ENCODE measurements at places on chromosomes 2 and 18. TPM values are rescaled to one million over a fixed set of nuclear protein-coding genes. Genes with fewer than 3 reads are reported as not detected.

GRCh38 chr2:19897623-19898245, 4.0 kb downstream of the TTC32 start:
- no peak for DNase-seq

The LHCGR gene
- not detected for total RNA-seq

The TMEM18 gene
- total RNA-seq: 30.4 TPM

GRCh38 chr18:25075331-25075730, 276.6 kb downstream of the ZNF521 start:
- DNase-seq: no peak

The PARD6G gene
- 1.0 TPM for total RNA-seq
